ENCODE measurements at places on chromosomes 16 and 17.

DNA sequence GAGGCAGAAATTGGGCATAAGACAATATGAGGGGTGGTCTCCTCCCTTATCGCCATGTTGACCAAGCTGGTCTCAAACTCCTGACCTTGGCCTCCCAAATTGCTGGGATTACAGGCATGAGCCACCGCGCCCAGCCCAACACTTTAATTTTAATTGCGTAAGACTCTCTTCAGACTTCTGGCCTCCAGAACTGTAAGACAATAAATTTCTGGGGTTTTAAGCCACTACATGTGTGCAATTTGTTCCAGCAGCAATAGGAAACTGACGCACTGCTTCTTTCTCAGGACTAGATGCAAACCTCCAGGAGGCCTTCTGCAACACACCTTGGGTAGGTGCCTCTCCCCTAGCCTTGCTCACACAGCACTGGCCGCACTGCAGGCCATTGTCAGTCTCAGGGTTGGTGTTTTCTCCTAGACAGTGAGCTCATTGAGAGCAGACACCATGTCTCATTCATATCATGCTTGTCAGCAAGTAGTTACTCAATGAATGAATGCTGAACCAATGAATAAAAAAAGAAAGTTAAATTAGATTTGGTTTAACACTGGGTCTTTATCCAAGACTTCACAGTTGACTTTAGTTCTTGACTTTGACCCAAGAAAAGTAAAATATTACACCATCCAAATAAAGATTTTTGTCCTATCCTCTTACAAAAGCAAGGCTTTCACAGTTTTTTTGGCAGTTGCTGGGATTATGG, 5.5 kb upstream of the ACSF2 start:
- no peak for DNase-seq

GRCh38 chr17:58630883-58631522, 60.8 kb downstream of the TEX14 start:
- no peak for DNase-seq

- no peak for DNase-seq
Measured at GRCh38 chr16:74304164-74304834, 7.7 kb downstream of the PSMD7 start.

GRCh38 chr17:7845359-7846062, 9.4 kb upstream of the TMEM88 start:
- DNase-seq: no peak

DNA sequence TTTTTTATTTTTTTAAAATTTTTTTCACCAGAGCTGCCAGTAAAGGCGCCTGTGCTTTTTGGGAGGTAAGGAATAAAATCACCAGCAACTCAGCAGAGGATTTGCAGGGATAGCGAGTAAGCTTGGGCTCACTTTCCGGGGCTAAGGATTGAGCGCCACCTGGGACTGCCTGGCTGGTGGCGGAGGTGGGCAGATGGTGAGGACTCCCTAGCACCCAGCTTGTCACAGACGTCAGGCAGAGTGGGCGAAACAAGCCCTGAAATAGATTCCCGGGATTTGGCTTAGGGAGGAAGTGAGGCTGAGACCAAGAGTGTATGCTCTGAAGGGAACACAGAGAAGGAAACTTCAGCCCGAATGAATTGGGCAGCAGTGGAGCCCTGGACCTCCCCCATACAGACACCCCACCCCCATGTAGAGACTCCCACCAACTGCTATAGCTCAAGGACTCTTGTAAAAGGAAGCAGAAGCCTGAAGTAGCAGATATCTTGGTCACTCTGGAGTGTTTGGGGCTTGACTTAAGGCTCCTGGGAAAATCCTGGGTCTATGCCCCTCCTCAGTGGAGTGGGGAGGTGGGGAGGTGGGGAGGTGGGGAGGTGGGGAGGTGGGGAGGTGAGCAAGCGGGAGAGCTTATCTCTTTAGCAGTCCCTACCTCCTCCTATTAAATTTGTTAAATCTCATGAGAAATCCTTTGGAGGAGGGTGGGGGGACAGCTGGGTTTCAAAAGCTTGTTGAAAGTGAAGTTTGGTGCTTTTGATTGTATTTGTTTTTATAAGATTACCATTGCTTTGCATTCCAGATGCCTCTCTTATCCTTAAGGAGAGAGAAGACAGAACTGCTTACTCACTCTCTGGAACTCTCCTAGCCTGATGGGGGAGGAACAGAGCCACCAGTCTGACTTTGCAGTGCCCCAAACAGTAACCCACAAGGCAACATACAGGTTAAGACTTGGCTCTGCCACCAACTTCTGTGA, 8.2 kb downstream of the ARL4D start:
- DNase-seq: no peak

All from suppressor macrophage treated with lipopolysaccharide for 1 hour (primary cell).